OCI-M1 (cell line): ENCODE measurements at places on chromosomes 7 and 10.
A peak's percentile ranks its signal among the peaks of the same experiment; 100 is the strongest.

GRCh38 chr10:6592080-6592479 lies 12.0 kb upstream of the PRKCQ start:
- no peak for DNase-seq

- DNase-seq = no peak
Measured at GRCh38 chr7:134827889-134828288, 48.5 kb downstream of the CALD1 start.

GRCh38 chr7:106538638-106539037 lies 122.3 kb downstream of the CCDC71L start:
- DNase-seq = no peak

- DNase-seq = no peak
Measured at GRCh38 chr7:47677093-47677492, 95.2 kb upstream of the TNS3 start.

GRCh38 chr10:91340613-91341362 lies 69.4 kb upstream of the HECTD2 start:
- DNase-seq = peak; percentile 39

DNA sequence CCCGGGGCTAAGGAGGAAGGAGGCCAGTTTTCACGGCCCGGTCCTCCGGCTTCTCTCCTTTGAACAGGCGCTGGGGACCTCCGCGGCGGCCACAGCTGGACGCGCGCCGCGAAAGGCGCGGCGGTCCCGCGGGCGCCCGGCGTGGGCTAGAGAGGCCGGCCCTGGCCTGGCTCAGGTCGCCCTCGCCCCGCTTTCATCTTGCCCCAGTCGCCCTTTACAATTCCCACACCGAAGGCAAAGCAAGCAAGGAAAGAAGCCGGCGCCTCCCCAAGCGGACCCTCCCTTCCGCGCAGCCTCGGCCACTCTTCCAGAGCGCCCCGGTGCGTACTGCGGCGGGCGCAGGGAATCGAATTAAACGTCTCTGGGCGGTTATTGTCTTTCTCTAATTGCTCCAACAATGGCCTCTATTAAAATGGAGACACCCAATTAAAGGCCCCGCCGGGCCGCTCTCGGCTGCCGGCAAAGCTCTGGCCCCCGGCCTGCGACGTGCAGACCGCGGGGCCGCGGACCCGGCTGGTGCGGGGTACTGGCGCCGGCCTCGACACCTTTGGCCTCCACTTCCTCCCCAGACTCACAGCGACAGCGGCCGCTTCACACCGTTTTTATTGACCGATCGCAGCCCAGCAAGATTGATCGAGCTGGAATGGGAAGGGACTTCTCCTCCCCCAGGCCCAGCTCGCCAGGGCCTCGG lies 4.5 kb upstream of the GATA3 start:
- DNase-seq = no peak

DNA sequence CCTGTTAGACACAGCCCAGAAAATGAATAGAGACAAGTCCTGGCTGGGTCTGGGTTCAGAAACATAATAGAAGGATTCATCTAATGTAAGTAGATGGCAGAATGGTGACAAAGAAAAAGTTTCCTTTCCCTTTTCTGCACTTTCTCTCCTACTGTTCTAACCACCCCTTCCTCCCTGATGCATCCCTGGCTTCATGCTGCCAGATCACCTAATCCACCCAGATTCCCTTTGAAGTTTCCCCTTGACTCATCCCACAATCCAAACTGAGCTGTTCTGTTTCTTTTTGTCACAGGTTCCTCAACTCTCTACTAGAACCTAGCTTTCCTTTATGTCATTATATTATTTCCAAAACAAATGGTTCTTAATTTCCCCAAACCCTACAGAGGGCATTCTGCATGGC lies 1.1 kb upstream of the MACC1 start:
- peak; percentile 23 for DNase-seq

DNA sequence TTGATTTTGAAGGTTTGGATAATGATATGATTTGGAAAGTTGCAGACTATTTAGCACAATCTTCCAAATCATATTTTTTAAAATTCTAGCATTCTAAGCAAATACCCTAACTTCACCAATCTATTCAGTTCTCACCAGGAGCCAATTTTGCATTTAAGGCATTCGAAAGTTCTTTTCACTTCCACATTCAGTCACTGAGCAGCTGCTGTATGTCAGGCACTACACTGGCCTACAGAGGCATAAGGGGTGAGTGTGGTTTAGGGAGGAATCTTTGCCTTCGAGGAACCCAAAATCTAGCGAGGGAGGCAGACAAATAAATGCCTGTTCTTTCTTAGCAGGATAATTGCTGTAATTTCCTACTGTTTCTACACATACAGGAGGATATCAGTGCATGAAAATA lies 10.7 kb upstream of the UCN3 start:
- DNase-seq = no peak

DNA sequence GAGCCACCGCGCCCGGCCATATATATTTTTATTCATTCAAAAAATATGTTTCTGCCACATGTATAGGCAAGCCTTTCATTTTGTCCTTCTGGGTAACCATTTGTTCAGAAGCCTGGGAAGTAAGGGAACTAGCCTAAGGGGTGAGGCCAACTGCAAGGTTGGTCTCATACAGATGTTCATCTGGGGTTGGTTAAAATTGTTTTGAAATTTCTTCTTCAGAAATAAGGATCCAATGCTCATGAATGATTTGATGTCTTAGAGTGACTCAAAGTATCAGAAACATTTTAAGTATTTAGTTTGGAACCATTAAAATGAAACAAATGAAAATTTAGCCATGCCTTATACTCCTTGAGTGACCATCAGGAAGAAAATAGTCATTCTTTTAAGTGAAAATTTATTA lies 397.2 kb downstream of the SUGCT start:
- no peak for DNase-seq

- DNase-seq = no peak
Measured at GRCh38 chr7:135348493-135348892, 114.9 kb downstream of the STRA8 start.

DNA sequence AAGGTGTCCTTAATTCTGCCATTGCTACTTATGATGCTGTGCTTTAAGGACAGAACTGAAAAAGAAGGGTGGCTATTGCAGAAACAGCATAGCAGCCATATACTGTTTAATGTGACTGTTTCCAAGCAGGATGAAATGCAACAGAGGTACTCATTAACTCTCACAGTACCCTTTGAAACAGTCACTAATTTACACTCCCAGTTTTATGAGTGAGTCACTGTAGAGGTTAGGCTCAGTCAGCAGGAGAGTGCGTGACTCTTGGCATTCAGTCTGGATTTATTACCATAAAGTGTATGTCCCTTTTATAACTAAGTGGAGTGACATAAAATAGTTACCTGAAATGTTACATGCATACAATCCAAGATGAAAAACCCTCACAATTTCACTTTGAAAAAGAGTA lies 27.7 kb downstream of the ALDH18A1 start:
- no peak for DNase-seq

DNA sequence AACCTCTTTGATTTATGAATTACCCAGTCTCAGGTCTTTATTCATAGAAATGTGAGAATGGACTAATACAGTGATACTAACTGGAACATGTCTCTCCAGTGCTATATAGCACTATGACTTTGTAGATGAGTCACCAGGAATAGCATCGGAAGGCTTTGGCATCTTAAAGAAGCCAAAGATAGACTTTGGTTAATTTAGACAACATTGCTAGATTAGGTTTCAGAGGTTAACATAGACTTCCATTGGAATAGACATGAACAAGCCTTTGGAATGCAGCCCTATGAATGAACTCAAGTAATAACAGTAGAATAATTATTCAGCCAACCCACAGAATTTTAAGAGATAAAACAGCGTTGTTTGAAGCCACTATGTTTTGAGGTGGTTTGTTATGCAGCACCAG lies 169.2 kb downstream of the HGF start:
- DNase-seq = no peak

GRCh38 chr7:158924956-158925355 lies 68.6 kb downstream of the DYNC2I1 start:
- no peak for DNase-seq

- DNase-seq = no peak
Measured at GRCh38 chr10:5591336-5591824, 66.6 kb downstream of the CALML3 start.

DNA sequence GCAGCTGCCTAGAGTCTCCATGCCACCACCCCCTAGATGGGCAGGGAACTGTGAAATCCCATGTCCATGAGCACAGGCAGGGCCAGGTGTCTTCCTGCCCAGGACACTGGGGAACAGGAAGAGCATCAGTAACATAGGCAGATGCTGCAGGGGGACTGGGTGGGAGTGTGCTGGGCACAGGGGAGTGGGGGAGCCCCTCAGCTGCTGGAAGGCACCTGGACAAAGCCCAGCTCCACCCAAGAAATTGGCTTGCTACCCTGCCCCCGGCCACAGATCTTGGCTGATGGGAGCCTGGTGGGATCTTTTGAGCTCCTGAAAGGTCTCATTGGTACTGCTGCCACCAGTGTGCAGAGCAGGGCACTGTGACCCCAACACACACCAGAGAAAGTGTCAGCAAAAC lies 66.7 kb downstream of the TCERG1L start:
- no peak for DNase-seq

- no peak for DNase-seq
Measured at GRCh38 chr7:105794741-105795729, 81.4 kb downstream of the ATXN7L1 start.

GRCh38 chr7:26343320-26343832 lies 51.7 kb downstream of the SNX10 start:
- DNase-seq = no peak

GRCh38 chr7:102376964-102377466 lies 19.1 kb upstream of the PRKRIP1 start:
- no peak for DNase-seq

- DNase-seq = no peak
Measured at GRCh38 chr7:6012355-6013104, 3.5 kb downstream of the AIMP2 start.

DNA sequence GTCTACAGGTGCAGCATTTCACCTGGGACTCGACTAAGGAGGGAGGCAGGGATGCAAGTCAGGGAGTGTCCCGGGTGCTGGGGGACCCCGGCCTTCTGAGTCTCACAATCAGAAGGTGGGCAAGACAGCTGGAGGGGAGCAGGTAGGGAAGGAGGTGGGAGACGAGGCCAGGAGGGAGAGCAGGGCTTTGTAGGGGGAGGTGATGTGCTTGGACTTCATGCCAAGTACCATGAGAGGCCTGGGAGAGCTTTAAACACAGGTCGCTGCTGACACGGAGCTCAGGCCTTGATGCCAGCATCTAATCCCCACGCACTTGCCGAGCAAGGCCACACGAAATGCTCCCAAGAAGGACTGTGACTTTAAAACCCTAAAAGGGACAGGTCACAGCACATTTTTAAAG lies 244.7 kb downstream of the ADARB2 start:
- DNase-seq = no peak

- no peak for DNase-seq
Measured at GRCh38 chr7:71612911-71613310, 481.0 kb downstream of the GALNT17 start.

- no peak for DNase-seq
Measured at GRCh38 chr10:79886345-79886744, 59.8 kb downstream of the NUTM2E start.

DNA sequence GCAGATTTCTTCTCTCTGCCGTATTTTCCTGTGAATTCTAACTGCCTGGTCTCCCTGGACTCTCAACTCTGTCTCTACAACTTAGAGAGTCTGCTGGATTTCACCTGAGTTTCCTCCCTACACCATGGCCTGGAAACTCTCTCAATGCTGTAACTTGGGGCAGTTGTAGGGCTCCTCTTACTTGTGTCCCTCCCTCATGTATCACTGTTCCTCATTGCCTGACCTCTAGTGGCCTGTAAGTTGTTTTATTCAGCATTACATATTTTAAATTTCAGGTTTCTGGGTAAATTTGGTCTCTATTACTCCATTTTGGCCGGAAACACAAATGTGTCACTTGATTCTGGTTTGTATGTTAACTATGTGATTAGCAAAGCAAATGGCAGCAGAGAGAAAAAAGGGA lies 70.9 kb downstream of the DYNC1I1 start:
- peak; percentile 52 for DNase-seq

- peak; percentile 71 for DNase-seq
Measured at GRCh38 chr7:121440857-121441503, 44.9 kb upstream of the FAM3C start.
